ENCODE measurements at places on chromosomes 5 and 9.

DNA sequence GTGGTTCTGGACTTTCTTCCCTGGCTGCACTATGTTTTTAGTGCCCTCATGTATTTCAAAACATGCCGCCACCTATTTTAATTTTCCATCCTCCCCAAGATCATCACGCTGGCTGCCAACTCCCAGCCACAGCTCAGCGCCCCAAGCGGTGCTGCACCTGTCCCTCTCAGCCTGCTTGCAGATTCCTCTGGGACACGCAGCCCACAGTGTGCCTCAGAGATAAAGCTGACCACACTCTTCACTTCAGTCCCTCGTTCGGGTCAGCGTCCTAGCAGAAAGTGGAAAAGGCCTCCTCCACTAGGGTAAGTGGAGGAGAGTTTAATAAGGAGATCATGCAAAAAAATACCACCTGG, 56.2 kb upstream of the CKS2 start:
- DNase-seq, result no peak

GRCh38 chr5:109987970-109988369, 298.2 kb downstream of the MAN2A1 start:
- DNase-seq, result no peak

- DNase-seq, result no peak
These were observed 9.1 kb upstream of the PTGES start for GRCh38 chr9:129761901-129762369.

DNA sequence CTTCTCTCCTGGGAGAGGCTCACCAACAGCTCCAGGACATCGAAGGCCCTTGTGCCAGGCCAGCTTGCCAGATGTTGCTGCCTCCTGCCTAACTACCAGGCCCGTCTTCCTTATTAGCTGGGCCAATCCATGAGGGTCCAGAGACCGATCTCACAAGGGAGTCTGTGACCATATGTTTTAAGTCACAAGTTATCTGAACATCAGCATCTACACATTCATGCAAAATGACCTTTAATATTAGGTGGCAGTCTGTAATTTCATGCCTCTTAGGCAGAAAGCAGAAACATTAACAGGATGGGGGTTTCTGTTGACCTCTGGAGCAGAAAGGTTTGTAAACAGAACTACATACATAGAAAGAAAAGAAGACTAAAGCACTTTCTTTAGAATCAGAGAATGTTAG, 75.1 kb upstream of the SLC25A51 start:
- no peak for DNase-seq

- DNase-seq, result no peak
These were observed 190.8 kb upstream of the ADRA1B start for GRCh38 chr5:159725475-159725874.

DNA sequence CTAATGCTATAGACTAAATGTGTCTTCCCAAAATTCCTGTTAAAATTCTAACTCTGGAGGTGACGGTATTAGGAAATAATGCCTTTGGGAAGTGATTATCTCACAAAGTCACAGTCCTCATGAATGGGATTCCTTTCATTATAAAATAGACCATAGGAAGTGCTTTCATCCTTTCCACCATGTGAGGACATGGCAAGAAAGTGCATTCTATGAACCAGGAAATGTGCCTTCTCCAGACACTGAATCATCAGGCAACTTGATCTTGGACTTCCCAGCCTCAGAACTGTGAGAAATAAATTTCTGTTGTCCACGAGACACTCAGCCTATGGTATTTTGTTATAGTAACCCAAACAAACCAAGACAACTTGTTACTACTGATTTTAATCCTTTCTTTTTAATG, 582.4 kb upstream of the C9orf72 start:
- DNase-seq, result no peak

GRCh38 chr9:79120941-79121340, 450.8 kb upstream of the TLE4 start:
- no peak for DNase-seq

DNA sequence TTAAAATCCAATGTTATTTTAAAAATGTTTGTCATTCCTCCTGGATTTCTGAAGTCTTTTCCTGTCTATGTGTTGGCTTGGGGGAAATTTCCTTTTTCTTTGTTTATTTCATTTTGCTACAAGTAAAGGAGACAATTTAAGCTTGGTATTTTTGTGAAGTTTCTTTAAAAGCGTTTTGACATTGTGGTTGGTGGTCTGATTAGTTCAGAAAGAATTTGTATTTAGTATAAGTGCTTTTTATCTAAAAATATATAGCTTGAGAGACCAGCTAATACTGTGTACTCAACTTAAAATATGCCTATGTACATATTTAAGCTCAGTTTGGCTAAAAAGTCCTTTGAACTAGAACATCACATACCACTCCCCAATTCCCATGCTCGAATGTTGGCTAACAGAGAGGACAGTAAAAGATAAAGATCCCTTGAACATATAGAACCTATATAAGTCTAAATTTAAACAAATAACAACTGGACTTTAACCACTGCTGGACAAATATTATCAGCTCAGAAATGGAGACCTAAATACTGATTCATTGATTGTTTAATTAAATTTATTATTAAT, 237.6 kb downstream of the TLE4 start:
- no peak for DNase-seq

- DNase-seq, result peak; percentile 53
These were observed 68.1 kb downstream of the NIPBL start for GRCh38 chr5:36944607-36945225.

DNA sequence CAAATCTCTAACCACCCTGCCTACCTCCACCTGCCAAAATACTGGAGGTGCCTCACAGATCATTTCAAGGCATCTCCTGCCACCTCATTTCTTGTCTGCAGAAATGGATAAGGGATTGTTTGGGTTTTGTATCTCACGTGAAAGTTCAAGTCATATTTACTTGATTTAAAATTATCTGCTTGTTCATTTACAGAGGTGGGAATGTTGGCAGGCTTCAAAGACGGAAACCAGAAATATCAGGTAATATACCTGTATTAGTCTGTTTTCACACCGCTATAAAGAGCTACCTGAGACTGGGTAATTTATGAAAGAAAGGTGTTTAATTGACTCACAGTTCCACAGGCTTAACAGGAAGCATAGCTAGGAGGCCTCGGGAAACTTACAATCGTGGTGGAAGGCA, 85.4 kb downstream of the CAAP1 start:
- DNase-seq, result no peak

DNA sequence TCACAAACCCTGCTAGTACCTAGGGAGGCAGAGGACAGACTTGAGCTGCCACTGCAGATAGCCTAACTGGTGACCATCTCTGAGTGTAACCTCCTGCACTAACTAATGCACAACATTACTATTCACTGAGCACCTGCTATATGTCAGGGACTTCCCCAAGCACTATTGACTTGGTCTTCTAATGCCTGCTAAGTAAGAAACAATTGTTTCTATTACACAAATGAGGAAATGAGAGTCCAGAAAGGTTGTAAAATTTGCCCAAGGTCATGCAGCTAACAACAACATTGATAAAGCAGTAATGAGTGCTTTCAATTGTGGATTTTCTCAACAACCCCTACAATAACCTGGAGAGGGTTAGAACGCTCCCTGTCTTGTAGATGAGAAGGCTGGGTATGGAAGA, 183.7 kb downstream of the ZNF462 start:
- DNase-seq, result no peak

DNA sequence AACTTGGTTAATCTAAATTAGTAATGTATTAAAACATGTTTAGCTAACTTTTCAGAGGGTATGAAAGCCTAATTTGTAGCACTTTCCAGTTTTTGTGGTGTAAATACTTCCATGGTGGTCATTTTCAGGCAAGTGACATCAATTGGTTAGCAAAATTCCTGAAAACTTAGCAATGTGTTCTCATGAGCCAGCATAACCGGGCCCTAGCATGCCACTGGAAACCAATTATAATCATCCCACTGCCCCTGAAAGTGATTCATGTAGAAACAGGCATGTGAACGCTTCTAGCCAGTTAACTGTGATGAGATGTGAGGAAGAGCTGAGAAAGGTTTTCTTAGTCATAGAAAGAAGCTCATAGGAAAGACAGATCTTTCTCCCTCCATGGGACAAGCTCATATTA, 417.2 kb downstream of the TLR4 start:
- no peak for DNase-seq

GRCh38 chr5:115549154-115549553, 4.6 kb upstream of the FEM1C start:
- DNase-seq, result peak; percentile 7

DNA sequence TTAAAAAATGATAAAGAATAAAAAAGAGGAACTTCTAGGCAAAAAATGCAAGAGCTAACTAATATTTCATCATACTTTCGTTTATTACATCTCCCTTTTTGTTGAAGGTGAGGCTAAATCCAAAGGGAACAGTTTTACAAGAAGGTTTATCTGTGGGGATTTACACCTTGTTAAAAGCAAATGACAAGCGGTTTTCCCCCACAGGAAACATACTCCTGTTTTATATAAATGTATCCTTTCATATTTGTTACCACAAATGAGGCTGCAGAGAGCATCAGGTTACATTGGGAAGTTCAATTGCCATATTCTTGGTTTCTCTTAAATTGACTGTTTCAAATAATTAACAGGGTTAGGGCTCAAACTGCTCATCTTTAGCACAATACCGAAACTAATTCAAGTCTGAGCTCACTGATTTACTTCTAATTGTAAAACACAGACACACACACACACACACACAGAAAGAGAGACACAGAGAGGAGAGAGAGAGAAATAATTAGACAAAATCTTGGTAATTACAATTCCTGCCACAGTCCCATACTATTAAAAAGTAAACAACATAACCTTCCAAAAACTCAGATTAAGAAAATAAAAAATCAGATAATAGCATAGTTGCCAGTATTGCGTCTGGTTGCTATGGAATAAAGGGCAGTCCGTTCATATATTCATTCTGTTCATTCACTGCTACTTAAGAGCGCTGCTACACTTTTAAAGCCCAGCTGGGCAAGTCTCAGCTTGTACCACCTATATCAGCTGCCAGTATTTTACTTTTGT, 17.1 kb downstream of the RFX3 start:
- DNase-seq, result no peak

DNA sequence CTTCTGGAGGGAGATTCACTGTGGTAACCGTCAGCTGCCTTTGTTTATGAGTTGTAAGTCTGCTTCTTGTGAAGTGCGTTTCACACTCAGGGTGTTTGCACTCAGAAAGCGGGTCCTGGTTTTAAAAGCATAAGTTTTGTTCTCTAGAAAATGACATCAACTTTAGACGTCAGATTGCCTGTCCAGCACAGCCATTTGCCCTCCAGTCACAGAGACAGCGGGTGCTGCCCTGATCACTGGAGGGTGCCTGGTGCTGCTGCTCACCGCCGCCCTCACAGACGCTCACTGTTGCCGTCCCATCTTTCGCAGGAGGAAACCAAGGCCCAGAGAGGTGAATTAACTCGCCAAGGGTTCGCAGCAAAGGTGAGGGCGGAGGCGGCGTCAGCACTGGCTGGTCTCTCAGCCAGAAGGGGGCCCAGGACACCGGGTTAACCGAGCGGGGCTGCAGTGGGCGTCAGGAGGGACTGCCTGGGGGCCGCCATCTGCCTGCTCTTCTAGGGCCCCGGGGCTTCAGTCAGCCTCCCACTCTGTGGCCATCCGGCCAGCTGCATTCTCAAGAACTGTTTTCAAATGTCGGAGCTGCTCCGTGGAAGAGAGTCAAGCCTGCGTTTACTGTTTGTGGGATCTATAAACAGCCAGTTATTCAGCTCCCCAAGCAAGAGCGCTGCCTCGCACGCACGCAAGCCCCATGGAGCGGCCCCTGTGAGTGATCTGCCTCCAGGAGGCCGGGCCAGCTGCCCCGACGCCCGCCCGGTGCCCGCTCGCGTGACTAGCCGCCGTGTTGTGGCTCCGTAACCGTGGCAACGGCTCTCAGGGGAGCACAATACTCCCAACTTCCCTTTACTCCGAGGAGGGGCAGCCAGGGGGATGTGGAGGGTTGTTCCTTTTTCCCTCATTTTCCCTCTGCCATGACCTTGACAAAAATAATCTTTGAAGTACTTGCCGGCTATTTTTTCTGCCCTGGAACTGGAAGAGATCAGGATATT, 43.4 kb upstream of the EXOC3 start:
- peak; percentile 21 for DNase-seq

DNA sequence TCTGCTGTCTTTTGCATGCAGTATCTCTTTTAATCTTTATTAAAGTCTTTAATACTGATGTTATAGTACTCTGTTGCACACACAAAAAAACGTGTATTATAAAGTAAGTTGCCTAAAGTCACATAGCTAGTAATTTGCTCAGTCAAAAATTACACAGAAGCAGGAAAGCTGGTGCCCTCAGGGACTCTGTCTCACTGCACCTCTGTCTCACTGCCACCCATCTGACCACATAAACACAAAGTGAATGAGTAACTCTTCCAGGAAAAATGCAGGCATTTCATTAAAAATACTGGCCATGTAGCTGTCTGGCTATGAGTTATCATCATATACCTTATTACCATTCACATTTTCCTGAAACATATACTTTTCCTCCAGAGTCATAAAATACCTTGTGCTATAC, 591.7 kb downstream of the CSNK1G3 start:
- no peak for DNase-seq

DNA sequence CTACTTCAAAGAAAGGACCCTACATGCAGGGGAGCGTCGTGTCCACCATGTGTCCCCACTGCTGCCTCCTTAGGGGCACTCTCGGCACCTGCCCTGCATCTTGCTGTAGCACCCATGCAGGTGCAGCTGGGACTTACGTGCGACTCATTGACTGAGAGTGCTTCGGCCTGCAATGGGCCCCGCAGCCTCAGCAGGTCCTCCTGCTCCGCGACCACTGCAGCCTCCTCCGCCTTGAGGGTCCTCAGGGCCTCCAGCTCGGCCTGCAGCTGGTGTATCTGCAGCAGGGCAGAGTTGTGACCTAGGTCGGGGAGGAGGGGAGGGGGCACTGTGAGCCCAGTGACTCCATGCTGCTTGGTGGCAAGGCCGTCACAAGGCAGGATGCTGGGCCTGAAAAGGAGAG, 27.1 kb downstream of the ARPC5L start:
- no peak for DNase-seq

GRCh38 chr9:27337833-27338526, 41.0 kb upstream of the EQTN start:
- no peak for DNase-seq

DNA sequence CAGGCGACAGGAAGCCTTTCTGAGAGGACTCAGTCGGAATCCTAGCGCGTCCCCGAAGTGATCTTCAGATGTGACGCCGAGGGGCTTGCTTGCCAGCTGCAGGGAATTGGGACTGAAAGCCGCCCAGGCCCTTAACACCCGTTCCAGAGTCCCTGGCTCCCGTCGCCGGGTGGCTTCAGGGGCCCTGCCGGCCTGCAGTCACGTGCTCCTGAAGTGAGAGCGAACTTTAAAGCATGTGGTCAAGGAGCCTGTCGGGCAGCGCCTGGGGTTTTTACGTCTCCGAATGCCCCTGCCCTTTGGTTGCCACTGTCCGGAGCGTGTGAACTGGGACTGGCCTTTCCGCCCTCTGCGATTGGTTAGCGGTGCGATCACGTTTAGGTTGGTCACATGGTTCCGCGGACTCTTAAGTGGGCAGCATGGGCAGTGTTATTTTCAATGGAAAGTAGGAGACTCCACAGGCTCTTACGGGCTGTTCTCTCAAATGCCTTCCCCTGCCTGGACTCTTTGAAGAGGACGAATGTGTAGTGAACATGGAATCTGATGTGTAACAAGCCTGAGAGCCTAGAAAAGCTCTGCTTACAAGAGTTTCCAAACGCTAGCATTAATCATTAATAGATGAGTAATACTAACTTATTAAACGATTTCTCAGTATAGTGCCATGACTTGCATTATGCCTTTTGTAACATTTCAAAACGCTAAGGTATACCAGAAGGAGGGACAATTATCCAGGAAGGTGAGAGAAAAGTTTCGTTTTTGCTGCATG, 1.9 kb downstream of the VLDLR start:
- DNase-seq, result no peak

Data from CD4-positive, alpha-beta T cell treated with Interleukin-15 for 4 hours (primary cell).